ENCODE measurements at places on chromosomes 11 and 22.
A peak's percentile ranks its signal among the peaks of the same experiment; 100 is the strongest.

- no peak overlapping the region for H3K4me3 ChIP-seq
- H3K36me3 ChIP-seq: no peaks in the 10 kb centered on the region
- H3K4me1 ChIP-seq: no peaks in the 10 kb centered on the region
- H3K27me3 ChIP-seq: peaks cover 8% of the 10 kb centered on the region
Observed at GRCh38 chr11:16883174-16883573, 131.0 kb downstream of the PLEKHA7 start.

- no peaks in the 10 kb centered on the region for H3K27me3 ChIP-seq
- H3K4me1 ChIP-seq: peaks cover 36% of the 10 kb centered on the region
- H3K27ac ChIP-seq: peak overlapping the region; percentile 74
- H3K36me3 ChIP-seq: peaks cover 31% of the 10 kb centered on the region
- DNase-seq: no peak
Observed at GRCh38 chr11:105033343-105033742, 1.6 kb downstream of the CASP1 start.

- peak; percentile 46 for DNase-seq
- no peaks in the 10 kb centered on the region for H3K27me3 ChIP-seq
- H3K27ac ChIP-seq: peak overlapping the region; percentile 2
- no peak overlapping the region for H3K4me3 ChIP-seq
Observed at GRCh38 chr11:25981998-25982397, 349.9 kb upstream of the ANO3 start.

GRCh38 chr11:114281388-114281956, 14.7 kb upstream of the NNMT start:
- no peak overlapping the region for H3K4me3 ChIP-seq
- DNase-seq: no peak
- H3K36me3 ChIP-seq: no peaks in the 10 kb centered on the region
- H3K27me3 ChIP-seq: peaks cover 47% of the 10 kb centered on the region

- no peaks in the 10 kb centered on the region for H3K27me3 ChIP-seq
- peaks cover 17% of the 10 kb centered on the region for H3K4me1 ChIP-seq
- no peak overlapping the region for H3K4me3 ChIP-seq
- no peak for DNase-seq
Observed at GRCh38 chr22:35677460-35678187, 29.4 kb downstream of the APOL6 start.

GRCh38 chr22:30015229-30015797, 65.0 kb upstream of the HORMAD2 start:
- H3K4me3 ChIP-seq: no peak overlapping the region
- no peaks in the 10 kb centered on the region for H3K4me1 ChIP-seq
- DNase-seq: no peak
- no peak overlapping the region for H3K27ac ChIP-seq

DNA sequence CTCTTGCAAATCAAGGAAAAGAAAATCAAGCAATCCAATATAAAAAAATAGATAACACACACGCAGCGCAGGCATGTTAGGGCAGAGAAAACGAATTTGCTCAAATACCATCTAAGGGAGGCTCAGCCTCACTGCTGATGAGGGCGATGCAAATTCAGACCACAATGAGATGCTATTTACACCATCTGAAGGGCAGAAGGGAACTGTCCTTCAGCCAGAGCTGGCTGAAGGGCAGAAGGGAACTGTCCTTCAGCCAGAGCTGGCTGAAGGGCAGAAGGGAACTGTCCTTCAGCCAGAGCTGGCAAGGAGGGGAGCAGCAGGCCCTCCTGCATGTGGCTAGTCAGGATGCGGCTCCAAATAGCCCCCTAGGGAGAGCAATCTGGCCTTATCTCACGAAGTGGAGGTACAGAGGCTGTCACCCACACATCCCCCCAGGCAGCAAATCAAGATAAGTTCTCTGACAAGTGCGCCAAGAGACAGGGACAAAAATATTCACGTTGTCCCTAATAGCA, 7.6 kb upstream of the SLC39A13 start:
- peaks cover 53% of the 10 kb centered on the region for H3K4me1 ChIP-seq
- DNase-seq: no peak
- H3K27me3 ChIP-seq: no peaks in the 10 kb centered on the region
- H3K27ac ChIP-seq: peak overlapping the region; percentile 57
- H3K36me3 ChIP-seq: no peaks in the 10 kb centered on the region

DNA sequence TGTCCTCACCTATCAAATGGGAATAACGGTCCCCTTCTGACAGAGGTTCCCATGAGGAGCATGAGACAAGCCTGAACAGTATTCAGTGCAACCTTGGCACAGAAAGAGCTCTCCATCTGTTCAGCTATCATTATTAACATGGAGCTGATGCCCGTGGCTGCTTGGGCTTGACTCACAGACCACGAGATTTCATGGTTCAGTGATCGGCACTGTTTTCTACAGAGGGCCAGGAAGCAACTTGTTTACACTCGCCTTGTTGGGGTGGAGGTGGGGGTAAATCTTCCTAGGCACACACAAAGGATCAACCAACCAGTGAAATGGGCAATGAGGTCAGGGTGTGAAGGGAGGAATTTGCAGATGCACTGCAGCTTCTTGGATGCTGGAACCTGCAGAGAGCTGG, 88.2 kb downstream of the CWC15 start:
- H3K4me1 ChIP-seq: no peaks in the 10 kb centered on the region
- H3K27me3 ChIP-seq: no peaks in the 10 kb centered on the region
- no peak overlapping the region for H3K4me3 ChIP-seq
- no peak overlapping the region for H3K27ac ChIP-seq
- H3K36me3 ChIP-seq: peaks cover 5% of the 10 kb centered on the region

- peaks cover 49% of the 10 kb centered on the region for H3K4me1 ChIP-seq
- H3K36me3 ChIP-seq: no peaks in the 10 kb centered on the region
- peak overlapping the region; percentile 62 for H3K4me3 ChIP-seq
- no peak overlapping the region for H3K27ac ChIP-seq
Observed at GRCh38 chr22:33051960-33052839, 6.0 kb downstream of the SYN3 start.

Measured in naive B cell (primary cell).